ENCODE measurements at places on chromosomes 3 and 15. TPM values are rescaled to one million over a fixed set of nuclear protein-coding genes. Genes with fewer than 3 reads are reported as not detected.

The TM6SF1 gene
- 0.90 TPM for total RNA-seq

The IRAK2 gene
- 1.5 TPM for total RNA-seq

The BBS4 gene
- total RNA-seq = 24.1 TPM

The UTS2B gene
- not detected for total RNA-seq

The RHCG gene
- total RNA-seq = not detected

The PRR20G gene
- total RNA-seq = not detected

The MORC1 gene
- total RNA-seq = not detected
